ENCODE measurements at places on chromosomes 1 and 21.

DNA sequence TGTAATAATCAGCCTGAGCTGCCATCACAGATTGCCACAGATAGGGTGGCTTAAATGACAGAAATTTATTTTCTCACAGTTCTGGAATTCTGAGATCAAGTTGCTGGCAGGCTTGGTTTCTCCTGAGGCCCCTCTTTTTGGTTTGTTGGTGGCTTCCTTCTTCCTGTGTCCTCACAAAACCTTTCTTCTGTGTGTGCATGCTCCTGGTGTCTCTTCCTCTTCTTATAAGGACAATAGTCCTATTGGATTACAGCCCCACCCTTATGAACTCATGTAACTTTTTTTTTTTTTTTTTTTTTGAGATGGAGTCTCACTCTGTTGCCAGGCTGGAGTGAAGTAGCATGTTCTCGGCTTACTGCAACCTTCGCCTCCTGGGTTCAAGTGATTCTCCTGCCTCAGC, 41.0 kb upstream of the F3 start:
- DNase-seq, result no peak

DNA sequence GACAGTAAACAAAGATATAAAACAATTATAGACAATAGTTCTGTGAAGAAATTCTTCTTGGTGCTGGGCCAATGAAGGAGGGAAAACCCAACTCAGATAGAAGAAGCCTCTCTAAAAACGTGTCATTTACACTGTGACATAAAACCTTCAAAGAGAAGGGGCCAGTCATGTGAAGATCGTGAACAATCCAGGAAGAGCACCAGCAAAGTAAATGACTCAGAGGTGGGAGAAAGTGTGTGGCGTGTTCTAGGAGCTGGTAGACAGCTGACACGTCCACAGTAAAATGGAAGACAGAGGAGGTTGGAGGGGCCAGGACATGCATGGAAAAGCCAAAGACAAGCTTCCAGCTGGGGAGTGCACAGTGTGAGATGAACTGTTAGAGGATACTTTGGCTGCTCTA, 143.6 kb downstream of the VAV3 start:
- no peak for DNase-seq

DNA sequence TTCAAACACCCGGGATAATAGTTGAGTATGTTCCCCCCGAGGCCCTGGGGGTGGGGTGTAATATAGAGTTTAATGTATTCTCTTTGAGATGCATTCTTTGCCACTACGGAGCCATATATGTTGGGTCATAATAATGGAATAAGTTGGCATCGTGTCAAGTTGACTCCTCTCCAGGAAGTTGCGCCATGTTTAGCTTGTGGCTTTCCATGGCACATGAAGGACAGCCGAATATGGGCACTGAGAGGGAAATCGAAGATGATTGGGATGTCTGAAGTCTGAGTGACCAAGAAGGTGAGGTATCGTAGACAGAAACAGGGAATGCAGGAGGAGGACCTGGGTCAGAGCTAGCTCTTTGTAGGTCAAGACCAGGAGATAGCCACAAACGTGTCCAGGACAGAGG, 92.6 kb downstream of the PAX7 start:
- no peak for DNase-seq

DNA sequence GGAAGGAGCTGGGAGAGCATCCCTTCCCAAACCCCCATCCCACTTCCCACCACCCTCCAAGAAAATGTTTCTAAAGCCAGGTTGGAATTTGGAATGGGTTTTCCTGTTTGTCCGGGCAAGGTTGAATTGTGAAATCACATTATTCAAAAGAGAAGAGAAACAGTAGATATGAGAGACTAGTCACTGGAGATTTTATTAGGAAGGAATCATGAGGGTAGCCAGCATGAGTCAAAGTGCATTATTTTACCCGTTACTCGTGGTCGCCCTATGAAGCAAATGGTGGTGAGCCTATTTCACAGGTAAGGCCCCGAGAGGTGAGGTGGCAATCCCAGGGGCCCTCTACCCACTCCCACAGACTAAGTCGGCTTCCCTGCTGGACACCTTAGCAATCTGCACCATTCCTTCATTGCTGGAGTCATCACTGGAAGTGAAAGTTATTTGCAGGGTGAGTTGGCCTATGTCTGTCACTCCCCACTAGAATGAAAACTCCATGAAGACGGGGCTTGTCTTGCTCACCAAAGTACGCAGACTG, 52.8 kb downstream of the TOMM20 start:
- no peak for DNase-seq

- peak; percentile 36 for DNase-seq
Observed at GRCh38 chr1:218339267-218339831, 5.8 kb upstream of the TGFB2 start.

DNA sequence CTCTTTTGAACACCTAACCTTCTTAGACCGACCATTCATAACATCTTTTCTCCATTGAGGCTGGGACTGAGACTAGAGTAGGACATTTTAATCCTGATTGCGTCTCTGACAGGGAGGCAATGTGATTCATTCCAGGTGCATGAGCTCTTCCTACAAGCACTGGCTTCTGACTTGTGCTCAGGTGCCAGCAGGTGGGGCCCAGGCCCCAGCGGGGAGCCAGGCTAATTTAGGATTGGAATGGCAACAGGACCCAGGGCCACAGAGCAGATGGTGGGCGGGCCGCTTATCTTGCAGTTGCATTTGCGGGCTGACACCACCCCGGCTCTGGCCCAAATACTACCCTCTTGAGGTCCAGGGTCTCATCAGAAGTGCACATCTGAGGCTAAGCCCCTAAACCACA, 4.1 kb downstream of the GPA33 start:
- peak; percentile 80 for DNase-seq

- DNase-seq, result no peak
Observed at GRCh38 chr1:153431427-153431826, 15.1 kb downstream of the S100A7A start.

- DNase-seq, result no peak
Observed at GRCh38 chr1:2493218-2493617, 17.1 kb downstream of the PLCH2 start.

DNA sequence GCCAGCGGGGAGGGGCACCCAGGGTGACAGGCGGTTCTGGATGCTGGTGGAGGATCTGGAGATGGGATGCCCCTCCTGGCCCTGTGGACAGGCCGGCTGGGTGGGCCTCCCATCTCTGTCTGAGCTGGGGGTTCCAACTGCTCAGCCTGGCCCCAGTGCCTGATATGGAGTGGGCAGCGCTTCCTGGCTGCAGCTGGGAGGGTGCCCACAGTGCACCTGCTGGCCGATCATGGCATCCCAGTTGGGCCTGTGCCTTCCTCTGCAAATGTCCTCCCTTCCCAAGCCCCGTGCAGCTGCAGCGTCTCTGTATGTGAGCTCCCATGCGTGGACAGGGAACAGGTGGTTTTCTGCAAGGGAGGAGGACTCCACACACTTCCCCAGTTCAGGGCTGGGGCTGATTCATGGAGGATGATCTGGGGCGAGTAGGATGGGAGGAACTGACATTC, 2.1 kb downstream of the PFKL start:
- DNase-seq, result no peak

DNA sequence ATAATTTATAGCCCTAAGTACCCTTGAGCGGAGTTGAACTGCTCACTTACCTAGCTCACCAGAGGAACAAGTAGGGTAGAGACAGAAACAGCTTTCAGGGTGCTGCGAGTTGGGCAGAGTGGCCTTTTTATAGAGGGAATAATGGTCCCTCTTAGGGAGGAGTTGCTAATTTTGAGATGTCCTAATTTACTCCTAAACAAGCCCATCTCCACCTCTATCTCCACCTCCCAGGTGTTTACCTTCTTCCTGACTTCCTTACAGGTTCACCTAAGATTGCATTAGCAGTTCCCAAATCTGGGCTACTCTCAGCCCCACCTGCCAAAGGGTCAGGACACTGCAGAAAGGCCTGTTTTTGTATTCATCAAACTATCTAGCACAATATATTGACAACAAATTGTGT, at the start of gene HRNR:
HRNR (minus strand) TSS at position 101 of the 400 bp plus-strand sequence. CDS start 940 bp downstream, outside the sequence.
- DNase-seq, result no peak

GRCh38 chr1:12078938-12079861, 16.1 kb downstream of the TNFRSF8 start:
- DNase-seq, result peak; percentile 14

GRCh38 chr1:197902454-197903195, at the start of gene C1orf53:
C1orf53 (plus strand) TSS chr1:197902630; CDS start chr1:197902650, 20 bp downstream.
- DNase-seq, result peak; percentile 82

- DNase-seq, result no peak
Observed at GRCh38 chr21:26572702-26573381, at the start of gene CYYR1. CYYR1 (minus strand) TSS chr21:26573286; CDS start chr21:26572940, 346 bp downstream.

- DNase-seq, result no peak
Observed at GRCh38 chr1:198780376-198780775, 141.5 kb downstream of the PTPRC start.

DNA sequence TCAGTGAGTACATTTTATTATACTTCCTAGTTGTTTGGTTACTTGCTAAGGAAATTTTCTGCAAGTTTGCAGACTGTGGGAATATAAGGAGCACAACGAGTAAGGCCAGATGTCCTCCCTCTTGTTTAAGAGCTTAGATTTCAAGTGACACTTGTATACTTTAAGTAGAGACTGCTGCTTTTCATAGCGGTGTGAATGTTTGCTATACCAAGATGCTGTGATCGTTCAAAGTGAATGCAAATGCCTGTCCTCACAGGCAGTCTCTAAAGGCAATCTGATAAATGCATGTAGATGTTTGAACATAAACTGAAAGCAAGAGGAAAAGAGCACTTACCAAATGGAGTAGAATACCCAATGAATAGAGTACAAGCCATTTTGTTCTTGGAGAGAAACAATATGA, 226.4 kb downstream of the NRIP1 start:
- no peak for DNase-seq

DNA sequence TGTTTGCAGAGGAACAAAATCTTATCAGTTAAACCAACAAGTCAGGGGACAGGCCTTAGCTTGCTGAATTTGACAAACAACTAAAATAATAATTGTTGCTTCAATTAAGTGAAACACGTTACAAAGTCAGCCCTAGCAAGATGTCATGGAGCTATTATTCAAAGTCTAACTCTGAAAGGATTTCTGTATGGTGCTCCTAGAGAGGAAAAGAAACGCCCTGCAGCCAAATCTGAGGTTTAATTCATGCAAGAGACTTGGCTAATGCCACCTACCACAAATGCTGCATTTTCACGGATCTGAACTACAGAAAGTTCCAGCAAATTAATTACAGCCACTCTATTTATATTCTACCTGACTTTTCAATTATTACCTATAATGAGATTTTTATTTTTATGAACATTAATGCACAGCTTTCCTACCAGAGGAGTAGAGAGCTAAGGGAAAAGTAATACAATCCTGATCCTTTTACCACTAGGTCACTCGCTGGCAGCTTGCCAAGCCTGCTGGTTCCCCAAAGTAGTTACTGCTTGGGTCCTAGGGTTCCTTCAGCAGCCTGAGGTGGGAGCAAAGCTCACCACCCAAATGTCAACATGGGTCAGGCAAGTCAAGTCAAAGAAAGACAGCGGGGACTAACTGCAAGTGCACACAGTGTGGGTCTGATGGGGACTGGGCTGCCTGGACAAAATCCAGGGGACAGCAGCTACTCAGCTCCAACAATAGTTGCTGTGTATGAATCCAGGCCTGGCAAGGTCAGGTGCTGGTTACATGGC, 8.5 kb downstream of the COLGALT2 start:
- DNase-seq, result peak; percentile 3

GRCh38 chr1:157766792-157767191, 10.1 kb downstream of the FCRL2 start:
- DNase-seq, result no peak

GRCh38 chr1:154972213-154972516, 1.6 kb upstream of the SHC1 start:
- no peak for DNase-seq

DNA sequence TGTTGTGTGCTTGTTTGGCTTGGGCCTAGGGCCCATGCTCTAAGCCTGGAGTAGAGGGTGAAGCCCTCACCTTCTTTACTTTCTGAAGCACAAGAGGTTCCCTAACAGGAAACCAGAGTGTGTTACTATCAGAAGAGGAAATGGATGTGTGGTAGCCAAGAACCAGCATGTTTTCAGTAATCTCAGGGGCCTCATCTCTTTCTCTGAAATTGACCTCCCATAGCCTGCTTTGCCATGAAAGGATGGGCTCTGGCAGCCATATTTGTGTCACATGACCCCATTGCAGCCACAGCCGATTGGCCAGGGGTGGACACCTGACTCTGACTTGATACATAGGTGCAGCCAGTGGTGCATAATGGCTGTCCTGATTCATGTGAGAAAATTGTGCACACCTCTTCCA, 18.6 kb downstream of the A3GALT2 start:
- peak; percentile 29 for DNase-seq

DNA sequence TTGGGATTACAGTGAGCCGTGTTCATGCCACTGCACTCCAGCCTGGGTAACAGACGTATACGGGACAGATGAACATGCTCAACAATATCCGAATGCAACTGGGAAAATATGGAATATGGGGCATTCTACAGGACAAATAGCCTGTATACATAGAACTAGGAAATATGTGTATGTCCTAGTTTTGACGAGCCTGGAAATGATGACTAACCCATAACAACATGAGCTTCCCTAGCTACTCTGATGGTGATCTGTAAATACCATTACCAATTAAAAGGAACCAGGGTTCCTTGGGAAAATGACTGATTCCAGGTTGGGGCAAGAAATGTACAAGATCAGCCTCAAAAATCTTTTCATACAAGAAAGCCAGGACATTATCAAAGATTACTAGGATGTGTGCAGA, 42.8 kb upstream of the ARTN start:
- DNase-seq, result no peak

GRCh38 chr1:240107058-240107684, 15.5 kb downstream of the FMN2 start:
- DNase-seq, result no peak

DNA sequence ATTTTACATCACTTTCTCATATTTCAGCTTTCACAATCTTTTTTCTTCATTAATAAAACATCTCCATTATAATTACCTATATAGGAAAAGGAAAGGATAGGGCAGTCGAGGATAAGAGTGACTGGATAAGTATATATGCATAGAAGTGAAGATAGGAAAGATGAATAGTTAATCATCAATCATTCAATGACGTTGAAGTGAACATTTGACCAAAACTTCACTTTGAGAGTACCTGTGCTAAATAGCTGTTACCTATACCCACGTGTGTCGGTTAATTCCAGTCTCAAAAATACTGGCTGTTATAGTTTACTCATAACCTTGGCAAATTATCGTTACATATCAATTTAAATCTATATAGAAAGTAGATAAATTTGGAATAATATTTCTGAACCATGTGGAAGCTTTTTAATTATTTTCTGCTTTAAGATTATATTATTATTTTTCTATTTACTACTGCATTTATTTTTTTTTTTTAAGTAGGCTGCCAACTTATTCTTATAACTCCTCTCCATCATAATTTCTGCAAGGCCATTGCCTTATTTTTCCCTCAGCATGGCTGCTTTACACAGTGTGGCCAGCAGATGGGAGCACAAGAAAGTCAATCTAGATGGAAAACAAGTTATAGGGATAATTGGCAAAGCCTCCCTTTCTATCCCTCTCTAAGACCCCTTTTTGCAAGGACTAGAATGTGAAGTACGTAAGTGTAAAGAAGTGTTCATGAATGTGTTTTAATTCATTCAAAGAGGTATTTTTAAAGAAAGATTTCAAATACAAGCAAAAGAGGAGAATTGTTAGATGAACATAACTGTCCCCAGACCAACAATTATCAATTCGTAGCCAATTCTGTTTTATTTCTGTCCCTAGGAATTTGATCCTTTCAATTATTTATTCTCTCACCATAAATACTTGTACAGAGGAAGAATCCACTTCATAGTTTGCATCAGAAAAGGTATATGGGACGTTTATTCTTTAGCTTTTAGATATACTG, 290.4 kb downstream of the KCNT2 start:
- DNase-seq, result peak; percentile 49

Measured in NCI-H2171 treated with DMSO at 0.1 percent for 48 hours (cell line).